Fibroblast of upper back skin (primary cell): ENCODE measurements at places on chromosomes 2 and 18.

GRCh38 chr2:154193246-154193645, 321.5 kb downstream of the GALNT13 start:
- DNase-seq: peak; percentile 25

DNA sequence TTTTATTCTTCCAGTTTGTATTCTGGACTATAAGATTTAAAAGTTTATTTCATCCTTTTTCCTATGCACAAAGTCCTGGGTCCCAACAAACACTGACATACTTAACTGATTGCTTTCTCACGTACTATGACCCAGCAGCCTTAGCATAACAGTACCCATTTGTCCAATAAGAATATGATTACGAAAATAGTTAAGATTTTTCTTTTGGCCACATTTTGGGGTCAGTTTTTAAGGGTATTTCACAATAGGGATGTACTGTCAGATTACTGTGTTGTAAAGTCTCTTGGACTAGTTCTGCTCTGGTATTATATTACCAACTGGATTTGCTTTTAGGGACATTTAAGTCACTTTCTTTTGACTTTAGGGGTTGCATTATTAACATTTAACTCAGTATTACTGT, 46.1 kb downstream of the TTC39C start:
- no peak for DNase-seq

DNA sequence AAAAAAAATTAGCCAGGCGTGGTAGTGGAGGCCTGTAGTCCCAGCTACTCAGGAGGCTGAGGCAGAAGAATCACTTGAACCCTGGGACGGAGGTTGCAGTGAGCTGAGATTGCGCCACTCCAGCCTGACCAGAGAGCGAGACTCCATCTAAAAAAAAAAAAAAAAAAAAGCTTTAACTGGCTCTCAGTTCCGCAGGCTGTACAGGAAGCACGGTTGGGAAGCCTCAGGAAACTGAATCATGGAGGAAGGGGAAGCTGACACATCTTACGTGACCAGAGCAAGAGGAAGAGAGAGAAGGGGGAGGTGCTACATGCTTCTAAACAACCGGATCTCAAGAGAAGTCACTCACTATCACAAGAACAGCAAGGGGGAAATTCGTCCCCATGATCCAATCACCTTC, 505.6 kb upstream of the SLC8A1 start:
- no peak for DNase-seq

- no peak for DNase-seq
Measured at GRCh38 chr18:45057955-45058600, 377.4 kb downstream of the SETBP1 start.

GRCh38 chr2:158414538-158414937, 42.0 kb downstream of the CCDC148 start:
- peak; percentile 84 for DNase-seq

DNA sequence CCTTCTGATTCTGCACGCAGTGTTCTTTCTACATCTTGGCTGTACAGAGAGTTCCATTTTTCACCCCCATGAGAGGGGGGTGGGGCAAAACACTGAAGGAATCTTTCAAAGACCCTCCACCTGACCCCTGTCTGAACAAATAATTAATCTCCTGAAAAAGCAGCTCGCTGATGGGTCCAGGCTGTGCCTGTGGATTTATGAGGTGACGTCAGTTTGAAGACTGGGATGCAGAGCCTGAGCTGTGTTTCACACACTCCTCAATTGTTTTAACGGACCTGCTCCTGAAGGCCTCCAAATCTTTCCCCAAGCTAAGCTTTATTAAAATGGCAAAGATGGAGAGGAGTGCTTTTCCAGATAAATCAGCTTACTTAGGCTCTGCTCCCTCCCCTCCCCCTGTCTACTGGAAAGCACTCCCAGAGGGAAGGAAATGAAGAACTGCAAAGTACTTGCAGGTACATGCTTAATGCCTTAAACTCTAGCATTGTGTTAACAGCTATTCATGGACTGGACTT, 390.2 kb upstream of the TNP1 start:
- DNase-seq: peak; percentile 60
